ENCODE measurements at places on chromosomes 2 and 18.

- H3K27me3 ChIP-seq: peaks cover 44% of the 10 kb centered on the region
- H3K4me3 ChIP-seq: peak overlapping the region; percentile 53
- H3K27ac ChIP-seq: no peak overlapping the region
- no peaks in the 10 kb centered on the region for H3K36me3 ChIP-seq
- H3K4me1 ChIP-seq: no peaks in the 10 kb centered on the region
These were observed 1.9 kb downstream of the PRSS56 start for GRCh38 chr2:232521959-232522622.

DNA sequence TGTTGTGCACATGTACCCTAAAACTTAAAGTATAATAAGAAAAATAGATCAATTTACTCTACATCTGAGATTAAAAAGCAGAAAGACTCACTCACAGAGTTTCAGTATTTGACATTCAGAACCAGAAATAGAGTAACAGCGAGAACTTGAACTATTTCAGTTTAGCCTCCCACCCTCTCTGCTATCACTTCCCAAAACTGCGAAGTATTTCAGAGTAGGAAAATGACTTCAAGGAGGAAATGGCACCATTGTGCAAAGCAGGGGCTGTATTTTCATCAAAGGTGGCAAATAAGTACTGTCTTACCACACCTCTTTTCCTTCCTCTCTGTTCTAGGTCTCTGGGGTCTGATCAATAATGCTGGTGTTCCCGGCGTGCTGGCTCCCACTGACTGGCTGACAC lies 13.6 kb downstream of the DHRS9 start:
- no peak for DNase-seq
- no peak overlapping the region for H3K4me3 ChIP-seq
- H3K4me1 ChIP-seq: no peaks in the 10 kb centered on the region
- no peaks in the 10 kb centered on the region for H3K27me3 ChIP-seq
- H3K36me3 ChIP-seq: no peaks in the 10 kb centered on the region
- H3K27ac ChIP-seq: no peak overlapping the region

GRCh38 chr2:173963323-173963816 lies 1.8 kb downstream of the SP3 start:
- peak overlapping the region; percentile 72 for H3K4me3 ChIP-seq
- peak; percentile 79 for DNase-seq
- peak overlapping the region; percentile 95 for H3K27ac ChIP-seq
- H3K4me1 ChIP-seq: peaks cover 22% of the 10 kb centered on the region
- H3K27me3 ChIP-seq: no peaks in the 10 kb centered on the region
- H3K36me3 ChIP-seq: 0 out of 2 replicates have a peak, but pooled peaks cover 5% of the 10 kb centered on the region

- H3K27me3 ChIP-seq: no peaks in the 10 kb centered on the region
- DNase-seq: peak; percentile 62
- H3K36me3 ChIP-seq: no peaks in the 10 kb centered on the region
- no peak overlapping the region for H3K27ac ChIP-seq
- H3K4me1 ChIP-seq: no peaks in the 10 kb centered on the region
- H3K4me3 ChIP-seq: no peak overlapping the region
These were observed 79.9 kb downstream of the ALK start for GRCh38 chr2:29841386-29842004.

DNA sequence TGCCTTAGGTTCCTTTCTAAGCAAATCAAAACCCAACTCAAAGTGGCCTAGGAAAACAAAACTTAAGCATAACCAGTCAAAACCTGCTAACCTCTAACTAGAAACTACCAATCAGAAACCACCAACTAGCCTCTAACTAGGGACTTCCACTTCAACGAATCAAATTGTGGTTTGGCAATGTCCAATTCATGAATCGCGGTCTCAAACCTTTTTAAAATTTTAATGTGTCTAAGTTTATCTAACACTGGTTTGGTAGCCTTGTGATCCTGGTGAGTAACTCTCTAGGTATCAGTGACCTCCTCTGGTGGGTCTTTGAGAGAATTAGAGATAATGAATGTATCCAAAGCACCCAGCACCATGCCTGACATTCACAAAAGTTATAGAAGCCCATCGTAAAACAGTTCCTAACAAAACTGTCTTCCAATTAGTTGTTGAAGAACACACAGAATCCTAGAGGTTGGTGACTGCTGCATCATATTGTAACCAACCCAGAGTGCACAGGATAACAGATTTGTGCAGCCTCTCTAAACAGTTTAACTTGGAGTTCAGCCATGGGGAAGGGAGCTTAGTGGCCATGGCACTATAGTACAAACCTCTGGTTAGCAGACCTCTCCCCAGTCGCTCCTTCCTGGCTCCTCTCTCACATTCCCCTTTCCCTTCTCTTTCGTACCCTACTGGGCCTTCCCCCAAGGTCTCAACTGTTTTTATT lies 45.2 kb upstream of the B3GNT2 start:
- H3K4me1 ChIP-seq: peaks cover 21% of the 10 kb centered on the region
- H3K4me3 ChIP-seq: peak overlapping the region; percentile 3
- H3K27ac ChIP-seq: peak overlapping the region; percentile 36

DNA sequence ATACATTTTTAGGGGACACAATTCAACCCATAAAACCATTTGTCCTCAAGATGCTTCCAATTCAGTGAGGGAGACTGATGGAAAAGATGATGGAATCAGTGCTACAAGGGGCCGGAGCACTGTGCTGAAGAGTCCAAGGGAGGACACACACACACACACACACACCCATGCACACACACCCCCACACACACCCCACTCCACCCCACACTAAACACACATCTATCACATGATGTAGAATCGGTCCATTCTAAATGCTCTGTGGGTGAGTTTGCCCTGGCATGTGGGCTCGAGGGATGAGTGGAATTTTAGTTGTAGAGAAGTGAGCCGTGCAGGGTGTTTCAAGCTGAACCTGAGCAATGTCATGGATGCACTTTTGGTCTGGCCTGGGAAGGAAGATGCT lies 41.1 kb downstream of the PRKCE start:
- no peak overlapping the region for H3K4me3 ChIP-seq
- no peaks in the 10 kb centered on the region for H3K4me1 ChIP-seq
- DNase-seq: no peak
- H3K27ac ChIP-seq: no peak overlapping the region
- no peaks in the 10 kb centered on the region for H3K36me3 ChIP-seq
- H3K27me3 ChIP-seq: no peaks in the 10 kb centered on the region

DNA sequence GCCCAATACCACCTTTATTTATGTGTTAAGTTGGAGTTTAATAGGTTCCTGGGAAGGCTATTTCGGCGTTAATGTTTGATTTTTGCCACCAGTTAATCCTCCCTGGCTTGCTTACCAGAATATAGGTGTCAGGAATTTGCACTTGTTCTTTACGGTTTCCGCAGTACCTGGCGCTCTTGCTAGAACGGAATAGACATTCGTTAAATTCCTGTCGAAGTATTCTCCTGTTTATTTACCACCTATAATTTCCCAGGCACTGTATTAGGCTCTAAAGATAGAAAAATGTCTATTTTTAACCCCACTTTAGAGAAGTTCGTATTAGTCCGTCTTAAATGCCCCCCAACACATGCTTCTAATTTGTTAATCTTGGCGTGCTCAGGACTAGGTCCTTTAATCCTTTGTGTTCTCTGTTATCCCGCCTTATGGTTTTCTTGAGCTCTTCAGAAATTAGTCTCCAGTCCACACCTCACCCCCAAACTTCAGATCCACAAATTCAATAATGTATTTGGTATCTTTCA lies 575 bp downstream of the CCDC150 start:
- peaks cover 18% of the 10 kb centered on the region for H3K4me1 ChIP-seq
- H3K36me3 ChIP-seq: no peaks in the 10 kb centered on the region
- peak overlapping the region; percentile 67 for H3K4me3 ChIP-seq
- peak overlapping the region; percentile 83 for H3K27ac ChIP-seq

GRCh38 chr2:121664713-121665112 lies 15.5 kb upstream of the CLASP1 start:
- no peaks in the 10 kb centered on the region for H3K27me3 ChIP-seq
- no peak overlapping the region for H3K27ac ChIP-seq
- H3K36me3 ChIP-seq: no peaks in the 10 kb centered on the region
- H3K4me3 ChIP-seq: no peak overlapping the region
